ENCODE measurements at places on chromosomes 4 and X.

DNA sequence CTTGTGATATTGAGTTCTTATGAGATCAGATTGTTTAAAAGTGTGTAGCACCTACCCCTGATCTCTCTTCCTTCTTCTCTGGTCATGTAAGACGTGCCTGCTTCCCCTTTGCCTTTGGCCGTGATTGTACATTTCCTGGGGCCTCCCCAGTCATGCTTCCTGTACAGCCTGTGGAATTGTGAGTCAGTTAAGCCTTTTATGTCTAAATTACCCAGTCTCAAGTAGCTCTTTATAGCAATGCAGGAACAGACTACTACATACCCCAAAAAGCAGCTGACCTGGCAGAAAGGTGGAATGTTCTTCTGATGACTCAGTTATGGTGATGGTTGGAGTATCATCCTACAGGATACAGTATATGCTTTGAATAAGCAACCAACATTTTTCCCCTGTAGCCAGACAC lies 11.4 kb upstream of the MCUB start:
- DNase-seq: no peak

GRCh38 chr4:151641983-151642382 lies 118.8 kb downstream of the GATB start:
- no peak for DNase-seq

- no peak for DNase-seq
Observed at GRCh38 chrX:105658136-105658535, 164.2 kb upstream of the NRK start.

GRCh38 chr4:118957722-118958445 lies 69.2 kb downstream of the SYNPO2 start:
- DNase-seq: no peak

DNA sequence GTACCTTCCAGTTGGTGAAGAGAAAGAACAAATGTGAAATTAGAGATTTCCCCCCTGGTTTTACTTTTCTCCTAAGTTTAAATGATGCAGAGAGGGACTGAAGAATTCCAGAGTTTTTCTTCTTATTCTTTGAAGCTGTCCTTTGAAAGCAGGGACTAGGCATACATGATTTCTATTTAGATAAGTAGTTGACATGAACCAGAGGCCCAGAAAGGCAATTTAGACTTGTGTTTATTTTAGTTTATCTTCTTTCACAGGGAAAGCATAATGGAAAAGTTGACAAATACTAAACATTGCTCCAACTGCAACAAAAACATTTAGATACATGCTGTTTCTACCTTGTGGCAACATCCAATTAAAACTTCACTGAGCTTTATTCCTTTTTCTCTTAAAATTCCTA lies 32.0 kb downstream of the PTPN13 start:
- DNase-seq: no peak

DNA sequence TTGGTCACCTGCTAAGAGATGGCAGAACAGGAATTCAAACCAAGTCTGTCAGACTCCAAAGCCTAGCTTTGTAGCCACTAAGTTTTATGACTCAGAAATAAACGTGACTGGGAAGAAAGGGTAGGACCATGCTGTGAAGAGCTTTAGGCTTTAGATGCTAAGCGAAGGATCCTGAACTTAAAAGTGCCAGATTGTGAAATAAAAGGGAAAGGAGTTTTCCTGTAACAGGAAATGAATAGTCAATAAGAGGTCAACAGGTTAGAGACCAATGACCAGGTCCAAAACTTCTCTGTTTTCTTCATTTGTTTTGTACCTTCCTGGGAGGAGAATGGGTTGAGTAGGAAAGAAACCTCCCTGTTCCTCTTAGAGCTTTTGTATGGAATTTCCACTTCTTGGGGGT lies 98.8 kb upstream of the EOLA2 start:
- DNase-seq: no peak

GRCh38 chr4:123327346-123327745 lies 69.2 kb upstream of the SPRY1 start:
- DNase-seq: no peak
